Activated naive CD4-positive, alpha-beta T cell (primary cell): ENCODE measurements at places on chromosomes 2 and 18.

DNA sequence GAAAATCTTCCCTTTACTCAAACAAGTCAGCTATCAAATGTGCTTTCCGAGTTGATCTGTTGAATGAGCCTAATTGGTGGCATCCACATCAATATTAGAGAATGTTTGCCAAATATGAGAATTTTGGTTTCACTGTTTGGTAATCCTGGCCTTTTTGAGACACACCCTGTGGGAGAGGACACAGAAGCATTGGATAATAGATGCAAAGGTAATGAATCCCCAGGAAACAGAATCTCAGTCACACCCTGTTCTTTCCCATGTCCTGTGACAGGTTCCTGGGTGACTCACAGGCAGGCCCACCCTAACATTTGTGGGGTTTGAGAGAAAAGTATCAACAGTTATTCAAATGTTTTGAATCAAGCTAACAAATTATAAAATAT, 99.8 kb upstream of the PELI1 start:
- DNase-seq, result no peak

GRCh38 chr2:130160131-130160530, 15.2 kb upstream of the CCDC74B start:
- no peak for DNase-seq

GRCh38 chr2:149023091-149023490, 15.4 kb upstream of the LYPD6B start:
- no peak for DNase-seq

DNA sequence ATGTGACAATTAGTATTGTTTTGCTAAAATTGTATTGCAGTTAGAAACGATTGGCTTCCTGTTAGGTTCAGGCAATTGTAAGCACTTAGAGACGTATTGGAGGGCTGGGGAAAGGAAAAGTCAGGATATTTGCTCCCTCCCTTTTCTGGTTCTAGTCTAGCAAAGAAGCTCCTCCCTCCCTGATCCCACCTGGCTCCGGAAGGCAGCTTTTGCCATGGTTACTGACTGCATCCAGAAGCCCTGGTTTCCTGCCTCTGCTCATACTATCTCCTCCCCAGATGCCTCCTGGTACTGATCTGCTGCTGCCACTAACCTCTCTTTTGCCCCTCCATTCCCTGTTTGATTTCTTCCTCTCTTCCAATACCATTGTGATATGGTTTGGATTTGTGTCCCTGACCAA, 275.9 kb downstream of the MREG start:
- DNase-seq, result no peak

- DNase-seq, result no peak
Observed at GRCh38 chr2:180057706-180058412, 50.8 kb upstream of the CWC22 start.

DNA sequence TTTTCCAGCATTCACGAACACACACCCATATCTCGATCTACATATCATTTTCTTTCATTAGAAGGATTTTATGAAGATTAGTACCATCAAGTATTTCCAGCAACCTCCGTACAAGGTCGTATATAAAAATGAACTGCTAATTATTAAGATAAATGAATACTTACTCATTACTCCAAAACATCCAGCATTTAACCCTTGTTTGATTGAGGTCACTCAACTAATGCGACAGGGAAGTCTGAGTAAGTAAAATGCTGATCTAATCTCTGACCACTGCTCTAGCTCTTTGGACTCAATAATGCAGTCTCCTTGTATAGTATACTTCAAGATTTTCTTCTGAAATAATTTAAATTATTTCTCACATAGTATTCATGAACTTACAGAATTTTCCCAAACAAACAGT, 2.0 kb downstream of the ABHD3 start:
- no peak for DNase-seq

DNA sequence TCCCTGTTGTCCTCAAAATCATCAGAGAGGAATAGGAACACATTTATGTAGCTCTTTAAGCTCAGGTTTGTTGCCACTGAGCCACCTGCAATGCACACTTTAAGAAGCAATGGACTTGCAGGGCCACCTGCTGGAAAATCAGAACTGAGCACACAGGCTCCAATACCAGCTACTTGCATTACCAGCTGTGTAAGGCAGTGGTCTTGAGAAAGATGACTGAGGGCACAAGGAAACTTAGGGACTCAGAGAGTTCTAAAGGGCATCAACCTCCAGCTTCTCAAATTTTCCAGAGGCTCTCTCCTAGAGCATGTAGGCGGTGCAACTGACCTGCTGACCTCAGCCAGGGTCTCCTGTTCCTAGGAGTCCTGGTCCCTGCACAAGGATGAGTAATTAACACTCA, 2.5 kb upstream of the CNDP2 start:
- peak; percentile 22 for DNase-seq

DNA sequence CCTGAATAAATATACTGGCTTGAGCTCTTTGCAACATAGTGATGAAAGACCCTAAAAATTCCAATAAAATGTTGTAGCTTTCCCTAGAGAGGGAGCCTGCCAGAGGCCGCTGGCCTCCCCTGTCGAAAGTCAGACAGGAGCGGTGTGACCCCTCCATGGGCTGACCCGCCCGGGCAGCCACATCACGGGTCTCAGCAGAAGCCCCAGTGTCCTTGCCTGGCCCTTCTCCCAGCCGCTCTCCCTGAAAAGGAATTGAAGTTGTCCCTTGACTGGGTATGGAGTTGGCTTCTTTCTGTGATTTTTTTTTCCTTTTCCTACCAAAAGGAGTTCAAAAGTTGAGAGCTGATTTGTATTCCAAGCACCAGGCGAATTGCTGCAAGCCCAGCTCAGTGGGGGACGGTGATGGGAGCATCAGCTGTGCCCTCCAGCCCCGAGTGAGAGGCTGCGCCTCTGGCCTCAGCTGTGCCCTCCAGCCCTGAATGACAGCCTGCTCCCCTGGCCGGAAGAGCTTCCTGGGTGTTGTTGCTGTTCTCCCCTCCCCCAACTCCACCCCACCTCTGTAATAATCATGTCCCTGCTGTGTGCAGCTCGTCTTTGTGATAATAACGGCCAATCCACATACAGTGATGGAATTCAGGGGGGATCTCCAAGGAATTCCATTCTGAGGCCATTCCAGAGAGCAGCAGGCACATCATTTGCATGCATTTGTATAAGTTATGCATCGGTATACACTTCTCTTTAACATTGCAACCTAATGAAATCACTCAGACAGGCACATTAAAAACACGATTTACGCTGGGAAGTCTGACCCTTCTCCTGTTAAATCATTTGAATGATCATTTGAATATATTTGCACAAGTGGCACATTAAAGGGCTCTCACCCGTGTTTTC, 501.0 kb downstream of the EIPR1 start:
- DNase-seq, result no peak

- no peak for DNase-seq
Observed at GRCh38 chr2:219713110-219713509, 85.7 kb downstream of the SLC4A3 start.

DNA sequence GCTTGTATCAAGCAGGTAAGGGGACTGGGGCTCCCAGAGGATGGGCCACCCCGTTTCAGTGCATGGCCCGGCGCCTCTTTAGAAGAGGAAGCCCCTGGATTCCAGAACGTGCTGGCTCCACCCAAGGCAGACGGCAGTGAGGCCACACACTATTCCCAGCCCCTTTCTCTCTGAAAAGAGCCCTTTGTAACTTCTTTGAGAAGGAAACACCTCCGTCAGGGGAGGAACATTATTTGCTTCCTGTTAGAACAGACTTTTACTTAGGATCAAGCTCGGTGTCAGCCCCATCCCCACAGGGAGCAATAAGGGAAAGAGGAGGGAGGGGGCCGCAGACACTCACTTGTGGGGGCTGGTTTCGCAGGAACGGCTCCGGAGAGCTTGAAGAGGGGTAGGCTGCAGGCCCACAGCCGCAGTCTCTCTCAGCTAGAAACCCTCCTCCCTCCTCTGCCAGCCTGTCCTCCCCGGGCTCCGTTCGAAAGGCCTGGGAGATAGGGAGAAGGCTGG, 49.6 kb upstream of the RMDN2 start:
- no peak for DNase-seq

GRCh38 chr2:120747706-120748105, 12.0 kb downstream of the GLI2 start:
- DNase-seq, result no peak

GRCh38 chr18:59735269-59735860, 38.1 kb upstream of the CCBE1 start:
- DNase-seq, result no peak

DNA sequence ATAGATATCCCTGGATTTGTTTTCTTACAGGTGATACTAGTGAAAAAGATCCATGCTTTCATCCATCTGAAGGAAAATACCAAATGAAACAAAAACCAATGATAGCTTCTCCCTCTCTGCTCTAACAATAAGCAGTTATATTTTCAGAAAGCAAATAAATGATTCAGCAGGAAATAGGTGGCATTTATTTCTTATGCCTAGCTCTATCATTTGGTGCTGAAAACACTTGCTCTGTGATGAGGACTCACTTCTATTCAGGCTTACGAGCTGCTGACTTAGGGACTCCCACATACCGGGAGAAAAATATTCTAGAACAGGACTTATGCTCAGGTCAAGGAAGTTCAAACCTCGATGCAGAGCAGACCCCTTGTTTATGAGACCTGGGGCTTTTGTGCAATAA, 142.6 kb downstream of the SETBP1 start:
- DNase-seq, result no peak

GRCh38 chr18:79862562-79862961, 64.8 kb downstream of the KCNG2 start:
- no peak for DNase-seq

DNA sequence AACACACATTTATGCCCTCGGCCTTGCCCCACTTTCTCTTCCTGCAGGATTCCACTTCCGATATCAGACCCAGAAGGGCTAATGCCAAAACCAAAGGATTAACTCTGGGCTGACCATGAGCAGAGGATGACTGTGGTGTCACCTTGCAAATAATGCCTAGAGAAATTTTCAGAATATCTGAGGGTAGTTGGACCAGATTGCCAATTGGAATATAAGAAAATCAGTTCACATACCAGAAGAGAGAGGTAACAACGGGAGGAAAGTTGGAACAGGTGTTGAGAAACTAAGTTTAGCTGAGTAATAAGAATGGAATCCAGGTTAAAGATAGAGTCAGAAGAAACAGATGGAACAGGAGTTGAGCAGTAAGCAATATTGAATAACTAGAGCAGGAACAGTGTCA, 232.7 kb upstream of the UBE2E3 start:
- no peak for DNase-seq

DNA sequence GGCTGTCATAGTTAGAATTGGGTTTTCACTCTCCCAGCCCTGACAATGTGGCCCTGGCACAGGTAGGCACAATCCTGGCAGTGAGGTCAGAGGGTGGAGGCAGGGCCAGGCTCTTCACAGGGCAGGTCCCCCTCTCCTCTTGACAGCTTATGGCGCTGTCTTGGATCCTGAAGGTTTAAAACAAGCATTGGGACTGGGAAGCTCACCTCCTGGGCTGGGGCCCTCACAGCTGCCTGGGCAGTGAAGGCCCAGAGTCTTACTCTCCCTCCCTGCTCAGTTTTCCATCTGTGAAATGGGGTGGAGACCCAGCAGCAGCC, 23.3 kb downstream of the LBH start:
- no peak for DNase-seq

DNA sequence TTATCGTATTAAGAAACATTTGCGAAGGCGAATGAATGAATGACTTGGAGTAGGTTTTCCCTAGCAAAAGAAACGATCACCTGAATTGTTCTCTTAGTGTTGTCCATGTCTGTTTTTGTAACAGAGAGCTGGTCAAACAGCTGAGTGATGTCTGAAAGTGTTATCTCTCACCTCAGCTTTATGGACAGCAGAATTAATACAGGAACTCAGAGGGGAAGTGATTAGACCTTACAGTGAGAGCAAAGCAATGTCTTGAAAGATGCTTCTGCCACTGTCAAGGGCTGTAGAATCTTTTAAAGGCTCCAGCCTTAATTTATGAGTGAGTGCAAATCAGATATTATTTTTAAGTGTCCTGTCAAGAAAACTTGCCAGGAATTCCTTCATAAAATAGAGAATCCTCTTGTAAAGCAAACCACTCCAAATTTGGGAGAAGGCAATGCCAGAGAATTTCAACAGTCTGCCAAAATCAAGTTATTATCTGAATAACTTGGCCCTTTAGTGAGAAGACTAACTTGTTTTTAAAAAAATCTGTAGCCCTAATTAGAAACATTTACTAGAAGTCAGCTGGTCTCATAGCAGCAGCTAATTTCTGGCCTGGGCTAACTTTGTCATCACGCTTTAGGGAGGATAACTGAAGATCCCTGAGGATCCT, 60.7 kb downstream of the CDC42EP3 start:
- no peak for DNase-seq

GRCh38 chr2:158745067-158745865, 49.9 kb upstream of the DAPL1 start:
- no peak for DNase-seq

- DNase-seq, result no peak
Observed at GRCh38 chr2:177812713-177813396, 259.7 kb downstream of the PDE11A start.

DNA sequence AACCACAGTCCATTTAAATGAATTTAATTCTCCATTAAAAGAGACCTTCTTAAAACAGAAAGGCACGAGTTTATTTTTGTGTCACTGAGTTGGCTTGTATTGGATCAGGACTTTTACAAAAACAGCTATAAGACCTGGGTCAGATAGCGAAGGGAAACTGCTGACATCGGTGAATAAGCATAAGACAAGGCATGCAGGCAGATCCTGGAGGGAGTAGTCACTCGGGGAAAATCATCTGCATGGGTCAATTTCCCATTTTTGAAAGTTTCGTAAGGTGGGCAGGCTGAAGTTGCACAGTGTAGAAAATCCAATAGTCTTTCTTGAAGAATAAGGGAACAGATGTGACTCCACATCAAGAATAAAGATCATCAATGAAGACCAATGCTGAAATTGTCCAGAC, 12.9 kb downstream of the IL36B start:
- no peak for DNase-seq

- DNase-seq, result no peak
Observed at GRCh38 chr2:142585785-142586184, 291.7 kb upstream of the KYNU start.

- DNase-seq, result no peak
Observed at GRCh38 chr2:92072461-92073035, 2798.7 kb upstream of the TEKT4 start.

DNA sequence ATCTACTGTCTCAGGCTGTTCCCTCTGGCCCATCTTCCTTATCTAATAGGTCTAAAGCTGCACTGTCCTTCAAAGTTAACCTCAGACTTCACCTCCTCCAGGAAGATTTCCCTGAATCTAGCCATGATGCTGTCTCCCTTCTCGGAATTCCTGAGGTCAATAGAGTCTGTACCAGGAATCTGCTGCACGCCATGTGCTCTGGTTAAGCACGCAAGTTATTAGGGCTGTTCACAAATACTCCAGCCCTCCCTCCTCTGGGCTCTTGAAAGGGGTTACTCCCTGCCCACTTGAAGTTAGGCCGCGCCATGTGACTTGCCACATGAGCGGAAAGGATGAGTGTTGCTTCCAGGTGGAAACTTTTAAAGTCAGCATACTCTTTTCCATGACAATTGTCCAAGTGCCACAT, 43.6 kb downstream of the MCFD2 start:
- DNase-seq, result no peak

- DNase-seq, result no peak
Observed at GRCh38 chr18:25517881-25518715, 166.1 kb upstream of the ZNF521 start.
